ENCODE measurements at places on chromosomes 1 and 21. TPM values are rescaled to one million over a fixed set of nuclear protein-coding genes. Genes with fewer than 3 reads are reported as not detected.

DNA sequence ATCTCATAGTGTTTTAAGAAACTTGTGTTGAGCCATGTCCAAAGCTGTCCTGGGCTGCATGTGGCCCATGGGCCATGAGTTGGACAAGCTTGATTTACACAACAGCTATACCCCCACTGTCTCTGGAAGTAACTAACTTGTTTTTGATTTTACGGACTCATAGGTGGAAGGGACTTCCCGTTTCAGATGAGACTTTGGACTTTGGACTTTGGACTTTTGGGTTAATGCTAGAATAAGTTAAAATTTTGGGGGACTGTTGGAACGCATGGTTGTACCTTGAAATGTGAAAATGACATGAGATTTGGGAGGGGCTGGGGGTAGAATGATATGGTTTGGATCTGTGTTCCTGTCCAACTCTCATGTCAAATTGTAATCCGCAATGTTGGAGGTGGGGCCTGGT is 52.6 kb upstream of the ZSWIM5 start:
- H3K4me1 ChIP-seq, result no peaks in the 10 kb centered on the region
- H3K4me3 ChIP-seq, result no peak overlapping the region
- no peaks in the 10 kb centered on the region for H3K36me3 ChIP-seq

CLDN8 gene
- not detected for total RNA-seq

- no peaks in the 10 kb centered on the region for H3K27me3 ChIP-seq
- no peaks in the 10 kb centered on the region for H3K36me3 ChIP-seq
- no peak overlapping the region for H3K4me3 ChIP-seq
- H3K27ac ChIP-seq, result no peak overlapping the region
- no peaks in the 10 kb centered on the region for H3K4me1 ChIP-seq
- DNase-seq, result no peak
Measured at GRCh38 chr21:32426066-32426465, 13.6 kb downstream of the EVA1C start.

GRCh38 chr1:62706985-62707743 is 19.0 kb upstream of the DOCK7 start:
- no peak overlapping the region for H3K4me3 ChIP-seq
- H3K4me1 ChIP-seq, result no peaks in the 10 kb centered on the region
- no peak overlapping the region for H3K27ac ChIP-seq
- no peaks in the 10 kb centered on the region for H3K36me3 ChIP-seq
- no peaks in the 10 kb centered on the region for H3K27me3 ChIP-seq
- no peak for DNase-seq
